ENCODE measurements at places on chromosomes 4 and X.

GRCh38 chrX:117407449-117408150 lies 709.0 kb downstream of the KLHL13 start:
- DNase-seq: no peak

- no peak for DNase-seq
Measured at GRCh38 chrX:139758809-139759208, 50.8 kb upstream of the MCF2 start.

GRCh38 chrX:149120459-149120858 lies 384.6 kb downstream of the IDS start:
- DNase-seq: no peak

DNA sequence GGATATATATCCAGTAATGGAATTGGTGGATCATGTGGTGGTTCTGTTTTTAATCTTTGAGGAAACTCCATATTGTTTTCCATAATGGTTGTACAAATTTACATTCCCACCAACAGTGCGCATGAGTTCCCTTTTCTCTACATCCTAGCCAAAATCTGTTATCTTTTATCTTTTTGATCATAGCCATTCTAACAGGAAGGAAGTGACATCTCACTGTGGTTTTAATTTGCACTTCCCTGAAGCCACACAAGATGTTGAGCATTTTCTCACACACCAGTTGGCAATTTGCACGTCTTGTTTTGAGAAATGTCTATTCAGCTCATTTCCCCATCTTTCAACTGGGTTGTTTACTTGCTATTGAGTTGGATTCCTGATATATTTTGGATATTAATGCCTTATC lies 194.9 kb downstream of the CBLL2 start:
- no peak for DNase-seq

GRCh38 chr4:89221167-89221867 lies 86.3 kb downstream of the GPRIN3 start:
- no peak for DNase-seq

DNA sequence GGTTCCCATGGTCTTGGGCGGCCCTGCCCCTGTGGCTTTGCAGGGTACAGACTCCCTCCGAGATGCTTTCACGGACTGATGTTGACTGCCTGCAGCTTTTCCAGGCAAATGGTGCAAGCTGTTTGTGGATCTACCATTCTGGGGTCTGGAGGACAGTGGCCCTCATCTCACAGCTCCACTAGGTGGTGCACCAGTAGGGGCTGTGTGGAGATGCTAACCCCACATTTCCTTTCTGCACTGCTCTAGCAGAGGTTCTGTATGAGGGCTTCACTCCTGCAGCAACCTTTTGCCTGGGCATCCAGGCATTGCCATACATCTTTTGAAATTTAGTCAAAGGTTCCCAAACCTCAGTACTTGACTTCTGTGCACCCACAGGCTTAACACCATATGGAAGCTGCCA lies 176.1 kb downstream of the DCAF12L1 start:
- no peak for DNase-seq

DNA sequence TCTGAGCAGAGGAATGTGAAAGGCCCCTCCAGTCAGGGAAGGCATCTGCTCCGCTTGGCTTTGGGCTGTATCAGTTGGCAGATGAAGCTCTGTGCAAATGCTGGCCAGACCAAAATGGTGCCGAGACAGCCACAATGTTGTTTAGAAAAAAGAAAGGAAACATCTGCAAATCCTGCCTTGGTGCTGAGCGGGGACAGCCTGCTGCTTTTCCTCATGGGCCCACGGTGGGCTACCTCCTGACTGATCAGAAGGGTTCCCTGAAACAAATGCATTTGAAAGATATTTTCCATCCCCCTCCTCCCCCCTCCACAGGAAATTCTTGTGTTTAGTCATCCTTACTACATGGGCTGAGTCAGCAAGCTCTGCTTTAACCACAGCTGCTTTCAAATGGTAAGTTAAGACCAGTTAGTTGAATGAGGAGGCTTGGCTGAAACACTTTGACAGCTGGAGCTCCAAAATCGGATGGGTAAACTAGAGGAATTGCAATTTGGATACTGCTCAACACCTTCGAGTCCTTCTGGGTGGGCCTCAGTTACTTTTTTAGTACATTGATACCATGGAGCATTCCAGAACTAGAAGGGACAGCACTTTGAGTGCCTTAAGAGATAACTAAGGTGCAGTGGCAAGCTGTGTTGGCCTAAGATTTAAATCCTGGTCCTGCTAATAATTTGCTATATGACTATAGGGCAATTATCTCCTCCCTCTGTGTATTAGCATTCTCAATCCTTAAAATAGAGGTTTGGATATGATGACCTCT lies 36.0 kb downstream of the PLAC1 start:
- peak; percentile 64 for DNase-seq

- DNase-seq: no peak
Measured at GRCh38 chrX:109155161-109155560, 326.7 kb downstream of the GUCY2F start.

- no peak for DNase-seq
Measured at GRCh38 chr4:87697945-87698344, 47.9 kb downstream of the DMP1 start.

GRCh38 chr4:111992351-111993168 lies 152.7 kb upstream of the FAM241A start:
- no peak for DNase-seq

DNA sequence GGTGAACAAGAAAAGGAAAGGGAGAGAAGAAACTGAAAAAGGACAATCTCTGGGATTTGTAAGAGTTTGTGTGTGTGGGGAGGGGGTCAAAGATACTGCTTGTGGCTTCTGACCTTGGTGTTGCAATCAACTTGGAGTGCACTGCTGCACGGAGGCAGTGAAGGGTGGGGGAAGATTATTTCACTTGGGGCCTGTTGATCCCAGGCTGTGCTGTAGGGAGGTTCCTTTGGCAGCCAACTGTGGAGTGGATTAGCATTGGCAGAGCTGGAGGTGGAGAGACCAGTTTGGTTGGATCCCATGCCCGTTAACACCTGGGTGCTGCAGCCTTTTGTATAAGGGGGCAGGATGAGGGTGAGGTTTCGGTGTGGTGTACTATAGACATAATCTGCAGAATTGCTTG lies 38.2 kb downstream of the AFF1 start:
- DNase-seq: no peak

DNA sequence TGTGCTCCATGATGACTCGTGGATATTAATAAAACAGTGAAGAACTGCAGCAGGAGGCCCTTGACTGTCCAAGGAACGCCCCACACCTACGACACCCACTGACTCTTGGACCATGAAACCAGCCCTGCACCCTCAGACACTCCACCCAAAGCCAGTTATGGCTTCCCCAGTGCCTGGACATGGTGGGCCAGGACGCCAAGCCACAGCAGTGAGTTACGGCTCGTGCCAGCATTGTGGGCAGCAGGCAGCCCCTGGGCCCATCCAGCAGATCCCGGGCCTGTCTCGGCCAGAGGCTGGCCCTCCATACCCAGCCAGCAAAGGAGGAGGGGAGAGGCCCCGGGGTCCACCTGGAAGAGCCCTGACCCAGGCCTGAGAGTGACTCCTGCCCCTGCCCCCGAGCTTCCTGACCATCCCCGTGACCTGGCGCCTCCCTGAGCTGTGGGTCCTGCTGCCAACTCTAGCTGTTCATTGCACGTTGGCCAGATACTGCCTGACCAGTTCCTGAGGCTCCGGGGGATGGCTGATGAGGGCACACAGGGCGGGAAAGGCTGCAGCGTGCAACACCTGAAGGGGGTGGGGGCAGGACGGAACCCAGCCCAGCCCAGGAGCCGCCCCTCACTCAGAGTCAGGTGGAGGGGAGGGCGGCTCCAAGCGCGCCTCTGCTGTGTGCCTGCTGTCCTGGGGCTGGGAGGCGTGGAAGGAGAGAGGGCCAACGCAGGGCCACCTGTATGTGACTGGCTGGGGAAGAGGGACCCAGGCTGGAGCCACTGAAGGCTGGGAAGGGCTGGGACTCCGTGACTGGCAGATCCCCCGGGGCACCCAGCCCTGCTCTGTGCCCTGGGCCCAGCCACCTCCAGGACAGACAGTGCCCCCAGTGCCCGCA lies 739 bp downstream of the SLC49A3 start:
- no peak for DNase-seq

- no peak for DNase-seq
Measured at GRCh38 chr4:28117084-28117682, 1256.5 kb downstream of the STIM2 start.

- DNase-seq: no peak
Measured at GRCh38 chrX:19906293-19906692, 18.9 kb upstream of the SH3KBP1 start.

DNA sequence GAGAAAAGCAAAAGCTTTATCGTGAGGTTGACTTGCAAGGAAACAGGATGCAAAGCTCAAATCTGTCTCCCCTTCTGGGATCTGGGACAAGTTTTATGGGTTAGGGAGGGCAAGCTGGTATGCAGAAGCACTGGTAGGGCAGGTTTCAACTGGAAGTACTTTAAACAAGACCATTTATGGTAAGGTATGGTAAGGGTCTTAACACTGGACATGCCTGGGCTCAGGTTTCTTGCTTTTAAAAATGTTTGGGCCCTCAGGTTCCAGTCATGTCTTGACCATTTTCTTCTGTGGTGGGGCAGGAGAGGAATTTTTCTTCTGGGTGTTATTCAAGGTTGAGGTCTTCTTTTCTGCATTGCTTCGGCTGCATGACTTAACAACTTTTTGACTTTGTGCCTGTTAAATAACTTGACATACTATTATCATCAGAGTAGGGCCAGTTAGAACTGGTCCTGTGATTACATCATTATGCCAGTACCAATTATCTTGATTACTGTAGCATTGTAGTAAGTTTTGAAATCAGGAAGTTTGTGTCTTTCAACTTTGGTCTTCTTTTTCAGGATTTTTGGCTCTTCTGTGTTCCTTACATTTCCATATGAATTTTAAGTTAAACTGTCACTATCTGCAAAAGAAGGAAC lies 33.7 kb downstream of the CD38 start:
- DNase-seq: no peak

GRCh38 chrX:2266445-2267349 lies 234.1 kb downstream of the DHRSX start:
- no peak for DNase-seq

DNA sequence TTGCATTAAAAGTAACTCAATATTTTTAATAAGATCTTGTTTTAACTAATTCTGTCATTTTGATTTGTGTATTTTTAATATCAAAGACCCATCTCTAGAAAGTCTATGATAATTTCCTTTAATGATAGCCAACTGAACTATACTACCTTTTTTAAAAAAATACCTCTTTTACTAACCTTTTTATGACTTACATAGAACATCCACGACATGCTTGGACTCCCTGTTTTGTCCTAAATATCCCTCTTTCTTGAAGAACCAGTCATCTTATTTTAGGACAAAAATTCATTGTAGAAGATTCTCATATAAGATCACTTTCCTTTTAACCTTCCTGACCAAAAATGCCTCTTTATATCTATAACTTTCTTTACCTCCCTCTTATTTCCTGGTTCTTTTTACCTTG lies 76.8 kb upstream of the GC start:
- DNase-seq: no peak

DNA sequence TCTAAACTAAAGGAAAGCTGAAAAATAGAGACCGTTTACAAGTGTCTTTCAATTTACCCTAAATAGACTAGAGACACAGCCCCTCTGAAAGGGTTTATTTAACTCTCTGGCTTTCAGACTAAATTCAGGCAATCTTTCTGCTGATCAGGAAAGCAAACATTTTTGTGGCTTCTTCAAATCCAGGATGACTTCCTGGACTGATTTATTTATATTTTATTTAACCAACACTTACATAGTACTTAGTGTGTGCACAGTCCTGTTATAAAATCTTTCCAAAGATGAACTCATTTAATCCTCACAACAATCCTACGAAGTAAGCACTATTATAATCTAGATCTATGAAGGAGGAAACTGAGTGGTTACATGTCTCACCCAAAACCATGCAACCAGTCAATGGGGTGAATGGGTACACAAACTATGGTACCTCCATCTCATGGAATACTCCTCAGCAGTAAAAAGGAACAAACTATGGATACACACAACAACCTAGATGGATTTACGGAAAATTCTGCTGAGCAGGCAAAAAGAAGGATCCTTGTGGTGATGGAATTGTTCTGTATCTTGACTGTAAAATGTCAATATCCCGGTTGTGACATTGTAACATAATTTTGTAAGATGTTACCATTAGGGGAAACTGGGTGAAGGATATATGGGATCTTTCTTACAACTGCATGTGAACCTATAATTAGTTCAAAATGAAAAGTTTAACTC lies 64.1 kb upstream of the MAMLD1 start:
- no peak for DNase-seq

- DNase-seq: no peak
Measured at GRCh38 chr4:138164208-138164607, 77.9 kb downstream of the SLC7A11 start.

- peak; percentile 85 for DNase-seq
Measured at GRCh38 chrX:69538321-69538876, 34.3 kb downstream of the NALF2 start.

DNA sequence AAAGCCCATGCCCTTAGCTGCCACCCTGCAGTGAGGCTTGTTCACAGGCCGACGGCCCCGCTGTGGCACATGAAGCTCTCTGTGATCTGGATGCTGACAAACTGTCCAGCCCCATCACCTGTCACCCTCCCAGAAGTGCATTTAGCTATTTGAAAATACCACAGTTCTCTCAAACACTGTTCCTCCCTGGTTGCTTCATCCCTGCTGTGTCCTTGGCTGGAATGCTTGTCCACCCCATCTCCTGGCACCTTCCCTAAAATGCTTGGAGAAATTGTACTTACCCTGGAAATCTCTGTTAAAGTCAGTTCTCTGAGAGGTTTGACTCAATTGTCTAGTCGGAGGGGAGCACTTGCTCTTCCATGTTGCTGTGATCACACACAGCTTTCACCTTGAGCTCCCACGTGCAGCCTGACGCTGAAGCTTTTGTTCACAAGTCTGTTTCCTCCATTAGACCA lies 10.1 kb downstream of the SYNPO2 start:
- DNase-seq: no peak

DNA sequence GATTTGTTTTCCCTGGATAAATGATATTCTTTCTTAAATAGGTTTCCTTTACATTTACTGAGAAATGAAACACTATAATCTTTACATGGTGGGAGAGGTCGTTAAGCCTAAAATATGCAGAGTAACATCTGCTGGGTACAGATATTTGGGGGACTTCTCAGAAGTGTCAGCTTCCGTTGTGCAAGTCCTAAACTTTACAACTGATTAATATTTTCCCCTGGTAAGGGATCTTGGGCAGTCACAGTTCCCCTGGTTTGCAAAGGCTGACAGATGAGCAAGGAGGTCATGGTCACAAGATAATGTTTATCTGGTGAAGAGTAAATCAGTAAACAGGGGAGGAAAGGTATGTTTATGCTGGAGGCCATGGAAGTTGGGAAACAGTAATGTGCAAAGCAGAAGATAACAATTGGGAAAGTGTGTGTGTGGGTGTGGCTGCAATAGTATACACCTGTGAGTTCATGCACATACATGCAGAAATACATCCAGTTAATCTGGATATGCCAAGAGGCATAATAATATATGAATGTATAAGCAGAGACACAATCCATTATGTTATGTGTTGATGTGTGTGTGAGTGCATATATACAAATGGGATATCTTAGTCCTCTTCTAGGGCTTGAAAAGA lies 508.2 kb upstream of the FAM241A start:
- no peak for DNase-seq

GRCh38 chrX:80216086-80216485 lies 201.5 kb downstream of the TBX22 start:
- DNase-seq: no peak

- DNase-seq: no peak
Measured at GRCh38 chr4:77355731-77356130, 198.7 kb downstream of the CCNG2 start.

Measured in femur (tissue), 1 donor.